AML-193 (cell line): ENCODE measurements at places on chromosomes 4 and X.

DNA sequence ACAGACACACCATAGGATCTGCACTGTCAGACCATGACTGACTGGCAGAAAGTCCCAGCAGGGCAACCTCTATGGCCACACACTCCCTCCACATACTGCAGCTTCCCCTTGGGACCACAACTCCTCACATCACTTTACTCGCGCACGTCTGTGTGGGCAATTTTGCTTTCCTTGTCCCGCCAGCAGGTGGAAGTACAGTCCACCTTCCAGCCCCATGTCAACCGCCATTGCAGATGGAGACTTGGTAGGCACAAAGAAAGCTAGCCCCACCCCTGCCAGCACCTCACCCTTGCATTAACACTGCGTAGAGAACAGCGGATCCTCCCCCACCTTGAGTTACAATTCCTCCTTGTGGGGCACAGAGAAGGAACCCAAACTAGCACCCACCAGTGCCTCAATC, 74.4 kb upstream of the NAP1L2 start:
- no peak for DNase-seq

- no peak for DNase-seq
These were observed 379.9 kb downstream of the ADAM29 start for GRCh38 chr4:175297965-175298565.

GRCh38 chr4:172982151-172982590, 186.4 kb upstream of the GALNT7 start:
- DNase-seq: no peak

- DNase-seq: no peak
These were observed 89.1 kb upstream of the CLNK start for GRCh38 chr4:10773656-10774055.

DNA sequence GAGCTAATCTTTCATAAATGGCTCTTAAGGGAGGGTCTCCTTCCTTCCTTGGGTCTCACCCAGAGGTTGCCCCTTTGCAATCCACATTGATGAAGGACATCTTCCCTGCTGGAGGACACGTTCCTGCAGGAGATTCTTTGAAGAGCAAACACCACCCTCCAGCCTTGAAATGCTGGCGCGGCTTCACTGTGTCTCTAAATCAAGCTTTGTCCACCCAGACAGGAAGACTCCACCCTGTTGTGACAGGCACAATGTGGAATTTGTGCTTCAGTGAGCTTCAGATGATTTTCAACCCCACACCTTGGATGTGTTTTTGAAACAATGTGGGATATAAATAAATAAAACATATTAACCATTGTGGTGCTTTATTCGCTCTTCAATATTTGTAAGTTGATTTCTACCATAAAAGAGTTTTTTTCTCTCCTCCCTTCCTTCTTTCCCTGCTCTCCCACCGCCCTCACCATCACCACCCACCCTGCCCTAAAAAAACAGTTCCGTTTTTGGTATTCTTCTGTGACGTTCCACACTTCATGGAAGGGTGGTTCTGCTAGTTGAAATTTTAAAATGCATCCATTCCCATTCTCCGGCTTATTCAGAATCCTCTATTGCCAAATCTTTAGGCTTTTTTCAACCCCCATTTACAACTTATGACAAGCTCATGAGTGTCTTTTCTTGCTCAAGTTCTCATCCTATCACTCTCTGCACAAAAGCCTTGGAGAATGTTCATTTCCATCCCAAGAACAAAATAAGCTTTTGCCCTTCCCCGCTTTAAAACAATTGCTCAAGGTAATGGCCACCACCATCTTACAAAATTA, 264.3 kb downstream of the RAPGEF2 start:
- no peak for DNase-seq

DNA sequence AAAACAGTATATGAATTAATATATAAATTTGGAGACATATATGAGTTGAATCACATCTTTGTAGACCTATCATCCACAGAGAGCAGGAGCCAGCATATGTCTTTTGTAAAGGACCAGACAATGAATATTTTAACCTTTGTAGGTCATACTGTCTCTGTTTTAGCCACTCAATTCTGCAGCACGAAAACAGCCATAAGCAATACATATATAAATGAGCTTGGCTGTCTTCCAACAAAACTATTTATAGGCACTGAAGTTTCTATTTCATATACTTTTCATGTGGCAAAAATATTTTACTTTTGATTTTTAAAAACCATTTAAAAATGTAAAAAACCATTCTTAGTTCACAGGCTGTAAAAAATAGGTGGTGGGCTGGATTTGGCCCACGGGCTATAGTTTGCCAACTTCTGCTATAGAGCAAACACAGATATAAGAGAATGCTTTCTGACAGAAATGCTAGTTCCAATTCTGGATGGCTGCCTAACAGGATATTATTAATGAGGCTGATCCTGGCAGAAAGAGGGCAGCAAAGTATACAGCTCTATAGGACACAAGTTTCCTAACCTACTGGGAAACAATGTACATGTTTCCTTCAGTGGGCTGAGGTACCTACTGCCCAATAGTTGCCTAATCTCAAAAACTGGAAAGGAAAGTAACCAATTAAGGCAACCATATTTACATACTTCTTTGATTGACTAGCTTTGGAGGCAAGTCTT, 58.1 kb upstream of the UCP1 start:
- DNase-seq: no peak

GRCh38 chr4:47519239-47519883, 34.3 kb downstream of the ATP10D start:
- DNase-seq: no peak

DNA sequence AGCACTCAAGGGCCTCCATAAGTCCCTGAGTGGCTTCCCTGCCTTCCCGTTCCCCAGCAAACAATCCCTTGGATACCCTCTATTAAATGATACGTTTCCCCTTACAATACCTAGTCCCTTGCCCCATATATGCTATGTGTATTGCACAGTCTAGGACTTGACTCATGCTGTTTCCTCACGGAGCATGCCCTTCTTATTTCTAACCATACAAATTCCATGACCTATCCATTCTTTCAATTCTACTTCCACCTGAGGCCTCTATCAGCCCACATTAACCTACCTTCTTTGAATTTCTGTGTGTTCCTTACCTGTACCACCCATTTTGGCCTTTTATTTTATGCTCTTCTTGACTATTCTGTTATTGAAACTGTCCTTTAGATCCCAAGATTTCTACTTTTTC, 2.9 kb upstream of the PGRMC2 start:
- no peak for DNase-seq

GRCh38 chr4:37793562-37793961, 32.9 kb upstream of the PGM2 start:
- DNase-seq: peak; percentile 52

GRCh38 chr4:182904211-182904761, 12.9 kb downstream of the DCTD start:
- no peak for DNase-seq

- DNase-seq: peak; percentile 19
These were observed 32.2 kb downstream of the CCNI start for GRCh38 chr4:77043507-77044136.
